Lung (tissue), 17 donors: ENCODE measurements at places on chromosomes 6 and 20. TPM values are rescaled to one million over a fixed set of nuclear protein-coding genes. Genes with fewer than 3 reads are reported as not detected.
A peak's percentile ranks its signal among the peaks of the same experiment; 100 is the strongest.

The ECT2L gene
- 13.4 TPM for total RNA-seq

The MOCS1 gene
- 23.0 TPM for total RNA-seq

The KCNK15 gene
- 0.48 TPM for total RNA-seq

The BHLHE23 gene
- total RNA-seq = not detected

The FAXC gene
- total RNA-seq = 5.9 TPM

The ARHGAP40 gene
- 0.86 TPM for total RNA-seq

The TOMM6 gene
- 43.5 TPM for total RNA-seq

DNA sequence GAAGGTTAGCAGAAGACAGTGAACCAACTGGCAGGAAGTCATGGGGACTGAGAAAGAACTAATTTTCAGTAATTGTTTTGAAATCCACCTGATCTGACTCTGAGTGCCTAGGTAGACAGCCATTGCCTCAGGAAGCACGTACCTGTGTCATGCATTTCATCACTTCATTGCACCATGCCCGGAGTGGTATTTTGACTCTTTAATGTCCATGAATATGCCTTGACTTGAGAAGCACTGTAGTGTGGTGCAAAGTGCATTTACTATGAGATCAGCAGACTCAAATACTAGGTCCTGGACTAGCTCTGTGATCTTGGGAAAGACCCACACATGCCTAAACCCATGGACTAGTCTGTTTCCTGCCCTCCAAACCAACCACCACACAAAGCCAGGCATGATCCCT is 370.9 kb upstream of the MARCKS start:
- DNase-seq = no peak

DNA sequence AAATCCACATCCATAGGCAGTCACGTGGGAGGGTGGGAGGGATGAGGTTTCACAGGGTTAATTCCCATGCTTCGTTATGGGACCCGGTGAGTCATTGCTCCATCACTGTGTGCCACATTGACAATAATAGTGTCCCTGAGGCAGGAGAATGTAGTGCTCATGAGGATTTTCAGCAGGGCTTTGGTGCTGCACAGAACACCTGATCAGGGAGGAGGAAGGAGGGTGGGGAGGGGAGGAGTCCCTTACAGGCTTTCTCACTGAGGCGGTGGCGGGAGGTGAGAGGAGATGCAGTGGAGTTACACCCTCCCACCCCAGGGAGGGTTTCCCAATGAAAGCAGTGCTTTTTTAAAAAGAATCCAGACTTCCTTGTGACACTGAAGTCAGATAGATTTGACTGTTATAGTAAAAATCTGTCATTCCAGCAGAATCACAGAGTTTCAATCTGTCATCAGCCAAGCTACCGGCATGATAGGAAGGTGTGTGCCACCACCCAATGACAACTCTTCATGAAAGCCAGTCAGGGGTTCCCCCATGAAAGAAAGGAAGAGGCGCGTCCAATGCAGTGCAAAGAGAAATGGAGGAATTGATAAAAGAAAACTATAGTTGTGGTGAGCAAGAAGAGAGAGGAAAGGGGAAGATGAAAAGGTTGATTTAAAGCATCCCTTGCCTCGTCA is 144.8 kb downstream of the TBC1D7 start:
- no peak for DNase-seq

DNA sequence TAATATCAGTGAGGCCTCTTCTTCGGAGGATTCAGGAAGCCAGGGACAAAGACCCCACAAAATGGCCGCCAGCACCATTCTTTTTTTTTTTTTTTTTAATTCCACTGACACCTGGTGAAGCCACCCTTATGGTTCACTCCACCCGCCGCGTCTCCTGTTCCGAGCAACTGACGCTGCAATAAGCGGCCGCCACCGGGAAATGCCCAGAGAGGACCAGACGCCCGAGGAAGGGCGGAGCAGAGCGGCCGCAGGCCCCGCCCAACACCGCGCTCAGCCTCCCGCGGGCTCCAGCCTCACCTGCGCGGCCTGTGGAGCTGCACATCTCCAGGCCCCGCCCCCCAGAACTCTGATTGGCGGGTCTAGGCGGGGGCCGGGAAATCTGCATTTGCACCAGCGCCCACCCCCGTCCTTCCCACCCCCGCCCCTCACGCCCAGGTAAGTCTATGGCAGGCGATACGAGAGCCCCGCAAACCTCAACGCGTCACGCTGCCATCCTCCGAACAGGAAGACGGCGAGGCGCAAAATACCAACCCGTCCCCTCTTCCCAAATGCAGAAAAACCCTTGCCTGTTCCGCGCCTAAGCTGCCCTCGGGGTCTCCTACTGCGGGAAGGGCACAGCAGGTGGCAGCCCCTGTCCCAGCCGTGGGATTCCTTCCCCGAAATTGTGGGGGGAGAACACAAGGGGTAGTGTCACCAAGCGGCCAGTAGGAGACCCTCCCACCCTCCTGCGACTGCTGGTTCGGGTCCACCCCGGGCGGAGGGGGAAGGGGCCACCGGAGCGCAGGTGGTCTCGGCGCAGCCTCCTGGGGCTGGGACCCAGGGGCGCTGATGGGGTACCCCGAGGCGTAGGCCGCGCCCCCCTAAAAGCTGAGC is 960 bp downstream of the ATP9A start:
- peak; percentile 56 for DNase-seq

DNA sequence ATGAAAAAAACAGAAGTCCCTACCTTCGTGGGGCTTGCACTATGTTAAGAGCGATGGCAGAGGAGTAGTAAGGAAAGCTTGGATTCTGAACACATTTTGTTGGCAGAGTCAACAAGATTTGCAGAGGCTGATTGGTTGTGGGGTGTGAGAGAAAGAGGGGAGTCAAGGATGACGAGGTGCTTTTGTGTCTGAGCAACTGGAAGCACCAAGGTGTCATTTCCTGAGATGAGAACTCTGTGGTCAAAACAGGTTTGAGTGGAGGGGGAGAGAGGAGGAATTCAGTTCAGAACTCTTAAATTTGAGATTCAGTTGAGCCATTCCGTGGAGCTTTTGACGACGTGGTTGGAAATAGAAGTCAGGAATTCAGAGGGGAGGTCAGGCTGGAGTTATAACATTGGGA is 3.5 kb downstream of the OCSTAMP start:
- no peak for DNase-seq

- no peak for DNase-seq
Measured at GRCh38 chr6:27956941-27957340, at the start of gene OR2B6. OR2B6 (plus strand) TSS chr6:27957241; CDS start chr6:27957241, 0 bp downstream.

DNA sequence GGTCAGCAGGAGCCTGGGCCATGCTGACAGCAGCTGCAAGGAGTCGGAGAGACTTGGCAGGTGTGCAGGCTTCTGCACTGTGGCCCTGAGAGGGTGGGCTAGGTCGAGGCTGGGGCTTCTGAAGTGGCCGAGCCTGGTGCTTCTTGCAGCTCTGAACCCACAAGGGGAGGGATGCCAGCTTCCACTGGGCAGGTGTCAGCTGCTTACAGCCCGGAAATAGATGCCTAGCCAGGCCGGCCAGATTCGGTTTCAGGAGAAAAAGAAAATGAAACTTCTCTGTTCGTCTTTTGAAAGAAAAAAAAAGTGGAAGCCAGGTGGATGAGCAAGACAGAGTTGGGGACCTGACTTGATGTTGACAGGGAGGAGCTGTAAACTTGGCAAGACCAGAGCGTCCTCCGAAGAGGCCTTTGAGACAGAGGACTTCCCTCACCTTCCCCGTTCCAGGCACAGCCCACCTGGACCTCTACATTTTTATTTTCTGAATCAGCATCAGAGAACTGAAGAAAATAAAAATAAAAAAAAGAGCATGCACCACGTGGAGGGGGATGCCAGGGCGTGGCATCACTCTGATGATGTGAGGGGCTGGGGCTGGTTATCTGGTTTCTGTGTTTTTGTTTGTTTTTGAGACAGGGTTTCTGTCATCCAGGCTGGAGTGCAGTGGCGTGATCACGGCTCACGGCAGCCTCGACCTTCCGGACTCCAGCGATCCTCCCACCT is at the start of gene ZBP1:
Gene ZBP1, minus strand, starts transcription at position 153 of the 717 bp plus-strand sequence. Its CDS starts 131 bp downstream, at position 22.
- no peak for DNase-seq

GRCh38 chr6:107235511-107235910 is 120.2 kb upstream of the BEND3 start:
- peak; percentile 86 for DNase-seq

- peak; percentile 64 for DNase-seq
Measured at GRCh38 chr6:7108196-7108963, 619 bp downstream of the RREB1 start.

DNA sequence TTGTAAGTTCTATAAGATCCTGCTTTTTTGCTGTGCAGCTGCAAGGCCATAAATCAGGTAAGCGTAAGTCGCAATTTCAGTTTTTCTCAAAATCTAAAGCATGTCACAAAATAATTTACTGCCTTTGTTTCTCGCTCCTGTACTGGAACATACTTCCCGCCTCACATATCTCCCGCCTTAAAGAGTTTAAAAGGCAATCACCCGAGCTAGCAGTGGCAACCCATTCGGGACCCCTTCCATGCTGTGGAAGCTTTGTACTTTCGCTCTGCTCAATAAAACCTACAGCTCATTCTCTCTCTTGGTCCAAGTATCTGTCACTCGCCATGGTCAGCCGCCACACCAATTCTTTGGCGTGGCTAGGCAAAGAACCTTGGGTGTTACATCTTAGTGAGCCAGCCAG is 34.0 kb downstream of the CEP85L start:
- peak; percentile 16 for DNase-seq
